ENCODE measurements at places on chromosomes 5 and 9.

DNA sequence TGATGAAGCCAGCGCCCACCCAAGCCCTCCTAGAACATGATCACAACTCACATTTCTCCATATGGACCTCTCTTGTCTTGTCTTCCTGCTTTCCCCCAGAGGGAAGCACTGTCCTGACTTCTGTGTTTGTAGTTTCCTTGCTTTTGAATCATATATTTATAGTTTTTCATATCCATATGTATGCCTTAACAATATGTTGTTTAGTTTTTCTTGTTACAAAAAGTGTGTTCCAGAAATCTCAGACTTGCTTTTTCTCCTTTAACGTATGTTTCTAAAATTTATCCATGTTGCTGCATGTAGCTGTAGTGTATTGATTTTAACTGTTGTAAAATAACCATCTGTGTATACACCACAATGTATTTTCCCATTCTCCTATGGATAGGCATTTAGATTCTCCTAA is 182.0 kb upstream of the SMIM23 start:
- no peak for DNase-seq
- no peaks in the 10 kb centered on the region for H3K4me1 ChIP-seq
- no peaks in the 10 kb centered on the region for H3K36me3 ChIP-seq

DNA sequence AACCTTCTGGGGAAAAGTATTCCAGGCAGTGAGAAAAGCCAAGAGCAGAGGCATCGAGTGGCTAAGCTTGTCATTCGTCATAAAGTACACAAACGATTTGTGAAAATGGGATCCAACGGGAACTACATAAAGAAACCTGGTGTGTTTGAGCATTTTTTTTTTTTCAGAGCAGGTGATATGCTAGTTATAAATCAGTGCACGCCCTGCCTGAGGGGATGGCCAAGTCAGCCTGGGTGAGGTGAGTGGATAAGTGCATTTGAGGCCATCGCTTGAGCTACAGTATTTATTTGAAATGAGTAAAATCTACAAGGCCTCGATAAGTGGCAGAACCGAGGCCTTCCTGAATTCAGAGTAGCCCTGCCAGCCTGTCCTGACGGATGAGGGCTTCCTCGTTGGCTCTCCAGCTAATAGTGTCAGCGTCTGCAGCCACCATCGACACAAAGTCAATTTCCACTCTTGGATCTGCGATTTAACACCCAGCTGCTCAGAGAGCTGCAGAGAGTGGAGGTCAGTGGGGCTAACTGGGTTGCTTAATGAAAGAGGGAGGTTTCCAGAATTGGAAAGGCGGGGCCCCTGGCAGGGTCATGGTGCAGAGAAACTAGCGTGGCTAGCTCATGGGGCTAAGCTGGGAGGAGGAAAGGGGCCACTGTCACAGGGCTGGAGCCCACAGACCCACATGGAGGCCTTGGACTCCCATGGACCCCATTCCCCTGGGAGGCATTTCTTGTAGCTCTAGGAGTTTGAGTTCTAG is 27.3 kb downstream of the PPARGC1B start:
- H3K27ac ChIP-seq = no peak overlapping the region
- H3K4me1 ChIP-seq = no peaks in the 10 kb centered on the region
- H3K36me3 ChIP-seq = no peaks in the 10 kb centered on the region
- no peak overlapping the region for H3K4me3 ChIP-seq

DNA sequence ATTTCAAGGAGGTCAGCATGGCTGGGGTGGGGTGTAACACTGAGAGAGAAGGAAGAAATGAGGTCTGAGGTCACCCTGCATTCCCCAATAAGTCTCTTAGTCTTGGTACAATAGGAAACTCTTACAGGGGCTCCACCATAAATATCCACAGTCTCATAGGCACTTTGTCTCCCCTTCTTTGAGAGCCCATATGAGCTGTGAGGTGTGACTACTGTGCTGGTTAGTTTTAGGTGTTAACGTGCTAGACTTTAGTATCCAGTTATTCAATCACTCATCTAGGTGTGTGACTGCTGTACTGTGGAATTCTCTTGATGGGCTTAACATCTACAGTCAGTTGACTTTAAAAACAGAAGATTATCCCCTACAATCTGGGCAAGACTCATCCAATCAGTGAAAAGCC is 378.1 kb upstream of the RFX3 start:
- no peak overlapping the region for H3K4me3 ChIP-seq
- peaks cover 1% of the 10 kb centered on the region for H3K27me3 ChIP-seq
- no peak for DNase-seq
- H3K4me1 ChIP-seq = peaks cover 17% of the 10 kb centered on the region

GRCh38 chr9:134381671-134382516 is 55.6 kb downstream of the RXRA start:
- DNase-seq = peak; percentile 27
- no peak overlapping the region for H3K27ac ChIP-seq
- no peak overlapping the region for H3K4me3 ChIP-seq
- H3K36me3 ChIP-seq = no peaks in the 10 kb centered on the region

DNA sequence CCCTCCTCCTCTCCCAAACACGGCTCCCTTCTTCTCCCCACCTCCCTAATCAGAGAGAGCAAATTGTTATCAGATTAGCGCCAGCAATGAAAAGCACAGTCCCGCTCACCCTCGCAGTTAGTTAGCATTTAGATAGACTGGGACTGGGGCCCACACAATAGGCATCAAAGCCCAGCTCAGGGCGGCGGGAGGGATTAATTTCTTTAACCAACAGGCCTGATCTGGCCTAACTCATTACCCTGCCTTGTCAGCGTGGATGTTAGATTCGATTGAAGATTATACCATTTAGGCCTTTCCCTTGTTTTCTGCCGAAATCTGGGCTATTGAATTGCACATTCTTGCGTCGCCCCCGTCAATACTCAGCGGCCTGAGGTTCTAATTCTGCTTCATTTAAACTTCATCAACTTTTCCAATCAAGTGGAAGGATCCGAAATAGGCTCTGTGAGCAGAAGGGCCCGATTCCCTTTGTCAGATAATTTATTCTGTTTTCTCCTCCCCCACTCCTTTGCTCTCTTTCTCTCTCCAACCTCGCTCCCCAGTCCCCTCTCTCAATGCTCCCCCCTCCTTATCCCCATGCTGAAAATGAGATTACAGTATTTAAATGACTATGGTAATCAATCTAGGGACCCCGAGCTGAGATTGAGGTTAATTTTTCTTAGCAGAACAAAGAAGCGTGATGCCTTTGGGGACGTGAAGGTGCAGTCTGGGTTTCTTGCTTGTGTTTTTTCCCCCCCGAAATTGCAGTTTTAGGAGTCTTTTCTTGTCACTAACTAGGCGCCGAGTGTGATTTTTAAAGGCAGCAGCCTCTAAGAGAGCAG is 15.1 kb downstream of the CFAP77 start:
- H3K36me3 ChIP-seq = no peaks in the 10 kb centered on the region
- no peak overlapping the region for H3K4me3 ChIP-seq
- H3K27me3 ChIP-seq = peaks cover 3% of the 10 kb centered on the region
- DNase-seq = no peak
- peaks cover 14% of the 10 kb centered on the region for H3K4me1 ChIP-seq
- H3K27ac ChIP-seq = no peak overlapping the region

Measured in endothelial cell (in vitro differentiated cells).